GDM1 (cell line): ENCODE measurements at places on chromosomes 11 and 22.
A peak's percentile ranks its signal among the peaks of the same experiment; 100 is the strongest.

GRCh38 chr11:10096987-10097386 lies 197.0 kb downstream of the SBF2 start:
- no peak for DNase-seq

DNA sequence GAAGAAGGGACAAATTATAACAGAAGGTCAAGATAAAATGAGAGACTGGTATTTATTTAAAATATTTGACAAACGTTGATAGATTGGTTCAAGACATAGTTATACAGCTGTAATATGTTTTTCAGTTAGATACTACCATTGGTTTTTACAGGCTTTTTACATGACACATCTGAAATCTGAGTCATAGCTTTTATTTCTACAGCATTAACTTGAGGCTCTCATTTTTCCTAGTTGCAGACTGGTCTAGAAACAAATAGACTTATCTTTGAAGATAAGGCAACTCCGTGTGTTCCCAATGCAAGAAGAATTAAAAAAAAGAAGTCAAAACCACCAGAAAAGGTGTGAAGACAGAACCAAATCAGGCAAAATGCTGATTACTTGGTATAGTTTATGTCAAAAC lies 31.3 kb downstream of the CEP57 start:
- DNase-seq, result no peak

GRCh38 chr22:24133187-24133965 lies 47.9 kb upstream of the SUSD2 start:
- peak; percentile 54 for DNase-seq

DNA sequence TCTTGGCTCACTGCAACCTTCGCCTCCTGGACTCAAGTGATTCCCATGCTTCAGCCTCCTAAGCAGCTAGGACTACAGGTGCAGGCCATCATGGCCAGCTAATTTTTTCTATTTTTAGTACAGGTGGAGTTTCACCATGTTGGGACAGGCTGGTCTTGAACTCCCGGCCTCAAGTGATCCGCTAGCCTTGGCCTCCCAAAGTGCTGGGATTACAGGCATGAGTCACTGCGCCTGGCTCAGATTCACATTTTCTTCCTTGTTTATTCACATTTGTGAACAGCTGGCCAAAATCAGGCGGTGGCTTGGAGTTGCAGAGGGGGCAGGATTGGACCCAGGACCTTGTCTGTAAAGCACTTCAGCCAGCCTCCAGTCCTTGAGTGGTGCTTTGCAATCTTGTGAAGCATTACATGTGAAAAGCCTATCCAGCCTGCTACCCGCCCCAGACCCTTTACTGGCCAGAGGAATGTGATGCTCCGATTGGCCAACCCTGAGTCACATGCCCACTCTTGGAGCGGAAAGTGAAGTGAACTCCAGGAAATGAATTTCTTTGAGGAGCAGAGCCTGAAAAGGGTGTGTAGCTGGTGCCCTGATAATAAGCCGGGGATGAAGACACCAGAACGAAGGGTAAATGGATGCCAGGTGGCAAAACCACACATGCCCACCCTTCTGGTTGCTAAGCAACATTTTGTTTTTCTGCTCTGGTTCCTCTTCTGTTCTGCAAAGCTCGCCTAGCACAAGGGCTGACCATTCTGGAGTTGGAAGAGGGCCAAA lies 62.6 kb upstream of the PTPRJ start:
- peak; percentile 53 for DNase-seq

DNA sequence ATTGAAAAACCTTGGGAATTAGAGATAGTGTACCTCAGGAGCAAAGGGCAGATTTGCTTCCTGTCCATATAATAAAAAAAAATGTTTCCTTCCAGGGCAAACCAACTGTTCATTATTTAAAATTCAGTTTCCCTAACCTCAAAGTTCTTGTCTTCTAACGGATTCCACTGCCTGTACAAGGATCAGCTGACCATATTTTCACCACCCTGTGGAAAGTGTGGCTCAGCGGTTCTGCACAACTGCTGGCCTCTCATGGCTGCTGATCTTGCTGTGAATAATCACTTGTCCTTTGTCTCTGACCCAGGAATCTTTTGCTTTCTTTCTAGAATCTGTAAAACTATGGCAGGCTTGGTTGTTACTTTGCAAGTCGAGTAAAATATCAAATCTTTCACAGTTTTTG lies 1732.5 kb upstream of the RAG2 start:
- DNase-seq, result no peak

DNA sequence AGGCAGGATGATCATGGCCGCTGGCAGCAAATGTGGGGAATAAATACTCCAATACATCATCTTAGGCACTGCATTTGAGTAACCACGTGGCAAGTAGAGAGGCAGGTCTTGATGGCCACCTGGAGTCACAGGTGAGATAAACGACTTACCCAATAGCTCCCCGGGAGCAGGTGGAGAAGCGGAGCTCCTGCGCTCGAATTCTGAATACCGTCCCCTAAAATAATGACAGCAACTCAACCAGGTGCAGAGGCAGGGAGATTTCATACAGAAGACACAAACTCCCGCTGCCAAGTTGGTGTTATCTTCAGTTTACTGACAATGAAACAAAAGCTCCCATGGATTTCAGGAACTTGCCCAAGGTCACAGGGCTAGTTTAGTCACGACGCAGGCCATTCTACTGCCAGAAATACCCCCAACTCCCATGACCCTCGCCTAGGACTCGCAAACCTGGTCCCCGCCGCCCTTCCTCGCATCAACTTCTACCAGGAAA lies 437 bp downstream of the SLC43A3 start:
- no peak for DNase-seq
